ENCODE measurements at places on chromosomes 12 and 14. TPM values are rescaled to one million over a fixed set of nuclear protein-coding genes. Genes with fewer than 3 reads are reported as not detected.

GRCh38 chr12:54958048-54958658 lies 26.4 kb downstream of the TESPA1 start:
- no peak overlapping the region for H3K4me3 ChIP-seq
- DNase-seq: peak; percentile 33
- H3K27me3 ChIP-seq: peaks cover 4% of the 10 kb centered on the region

DNA sequence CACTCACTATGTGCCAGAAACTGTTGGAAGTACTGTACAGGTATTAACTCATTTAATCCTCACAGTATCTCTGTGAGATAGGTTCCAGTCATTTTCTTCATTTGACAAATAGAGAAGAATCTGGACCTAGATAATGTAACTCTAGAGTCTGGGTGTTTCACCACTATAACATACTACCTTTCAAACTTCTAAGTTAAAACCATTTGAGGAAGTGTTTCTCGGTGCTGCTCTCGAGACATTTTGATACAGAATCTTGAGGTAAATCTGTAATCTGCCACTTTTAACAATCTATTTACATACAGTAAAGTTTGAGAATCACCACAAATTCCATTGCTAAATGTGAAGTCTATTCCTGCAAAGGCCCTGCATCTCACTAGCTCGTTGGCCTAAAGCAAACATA lies 8.8 kb downstream of the OLR1 start:
- no peaks in the 10 kb centered on the region for H3K27me3 ChIP-seq
- no peaks in the 10 kb centered on the region for H3K36me3 ChIP-seq
- no peak overlapping the region for H3K27ac ChIP-seq
- no peak for DNase-seq
- H3K4me3 ChIP-seq: no peak overlapping the region

DNA sequence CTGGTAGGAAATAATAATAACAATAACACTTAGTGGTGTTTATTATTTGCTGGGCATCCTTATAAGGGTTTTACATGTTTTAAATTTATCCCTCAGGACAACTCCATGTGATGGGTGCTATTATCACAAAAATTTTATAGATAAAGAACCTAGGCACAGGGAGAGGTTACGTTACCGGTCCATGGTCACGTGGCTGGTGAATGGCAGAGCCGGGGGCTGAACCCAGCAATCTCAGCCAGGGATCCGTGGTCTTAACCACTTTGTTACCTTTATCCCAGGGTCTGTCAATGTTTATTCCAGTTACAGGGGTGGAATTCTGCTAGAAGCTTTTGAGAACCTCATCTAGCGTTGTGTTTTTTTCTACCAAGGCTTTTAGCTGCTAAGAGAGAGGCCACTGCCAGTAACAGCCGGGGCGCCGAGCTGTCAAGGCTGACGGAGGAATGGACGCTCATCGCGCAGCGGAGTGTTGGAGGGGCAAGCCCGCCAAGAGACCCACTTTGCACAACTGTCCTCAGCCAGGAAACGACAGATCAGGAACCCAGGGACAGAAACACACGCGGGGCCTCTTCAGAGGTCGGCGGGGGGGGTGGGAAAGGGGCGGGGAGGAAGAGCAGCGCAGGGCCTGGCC lies 418 bp downstream of the AMN1 start:
- H3K27ac ChIP-seq: peak overlapping the region; percentile 94
- H3K27me3 ChIP-seq: peaks cover 22% of the 10 kb centered on the region
- peaks cover 11% of the 10 kb centered on the region for H3K36me3 ChIP-seq
- DNase-seq: no peak
- H3K4me1 ChIP-seq: peaks cover 46% of the 10 kb centered on the region
- peak overlapping the region; percentile 92 for H3K4me3 ChIP-seq

CCDC177 gene
- total RNA-seq: 2.1 TPM

TBK1 gene
- total RNA-seq: 15.9 TPM

STAC3 gene
- 3.4 TPM for total RNA-seq

All from WTC11 (cell line).